Activated naive CD8-positive, alpha-beta T cell treated with anti-CD3 and anti-CD28 coated beads, Interleukin-2, amount 50 U/mL, for 24 hours (primary cell): ENCODE measurements at places on chromosomes 5 and 9.

DNA sequence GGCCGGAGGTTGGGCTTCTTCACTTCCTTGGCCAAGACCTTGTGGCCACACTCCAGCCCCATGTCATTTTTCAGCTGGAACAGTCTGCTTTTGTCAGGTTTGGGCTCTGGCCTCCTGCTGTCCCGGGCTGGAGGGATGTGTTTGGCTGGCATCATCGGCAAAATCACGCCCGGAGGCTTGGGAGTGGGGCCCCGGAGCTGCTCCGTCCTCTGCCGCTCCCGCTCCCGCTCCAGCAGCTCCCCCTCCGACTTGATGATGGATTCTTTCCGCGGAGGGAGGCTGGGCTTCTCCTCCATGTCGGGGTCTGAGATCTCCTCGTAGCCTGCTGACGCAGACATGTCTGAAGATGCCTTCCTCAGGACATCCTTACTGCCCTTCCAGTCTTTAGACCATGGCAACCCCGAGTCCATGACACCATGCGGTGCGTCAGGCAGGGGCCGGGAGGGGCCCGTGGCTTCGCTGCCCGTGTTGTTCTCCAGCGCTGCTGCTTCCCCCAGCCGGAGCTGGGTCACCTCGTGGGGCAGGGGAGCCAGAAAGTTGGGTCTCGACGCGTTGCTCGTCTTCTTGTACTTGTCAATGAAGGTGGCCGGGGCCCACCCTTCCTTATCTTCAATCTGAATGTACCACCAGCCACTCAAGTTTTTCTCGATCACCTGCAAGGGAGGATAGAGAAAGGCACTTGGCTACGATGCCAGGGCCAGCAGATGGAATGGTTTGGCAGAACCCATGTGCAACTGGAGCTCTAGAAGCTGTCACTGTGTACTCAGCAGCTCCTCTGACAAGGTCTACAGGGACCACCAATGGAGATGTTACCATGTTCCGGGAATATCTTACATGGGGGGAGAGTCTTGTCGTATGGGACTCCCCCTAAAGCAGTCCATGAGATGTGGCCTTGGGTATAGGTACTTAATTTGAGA is 56.0 kb upstream of the UBTD2 start:
- DNase-seq, result no peak

DNA sequence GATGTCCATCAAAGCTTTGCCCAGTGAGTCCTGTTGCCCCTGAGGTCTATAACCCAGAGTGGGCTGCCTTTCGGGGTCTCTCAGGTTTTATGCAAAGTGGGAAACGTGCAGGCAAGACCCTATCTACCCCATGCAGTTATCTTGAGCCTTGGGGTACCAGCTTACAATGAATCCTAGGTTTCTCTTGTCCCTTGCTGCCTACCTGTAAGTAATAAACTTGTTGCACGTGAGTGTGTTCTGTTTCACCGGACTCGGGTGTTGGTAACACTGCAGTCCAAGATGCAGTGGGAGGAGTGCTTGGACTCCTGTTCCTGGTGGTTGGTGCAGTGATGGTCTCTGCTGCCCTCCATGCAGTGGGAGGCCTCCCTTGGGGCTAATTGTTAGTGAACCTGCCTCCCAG is 85.6 kb upstream of the ALDH1B1 start:
- no peak for DNase-seq

DNA sequence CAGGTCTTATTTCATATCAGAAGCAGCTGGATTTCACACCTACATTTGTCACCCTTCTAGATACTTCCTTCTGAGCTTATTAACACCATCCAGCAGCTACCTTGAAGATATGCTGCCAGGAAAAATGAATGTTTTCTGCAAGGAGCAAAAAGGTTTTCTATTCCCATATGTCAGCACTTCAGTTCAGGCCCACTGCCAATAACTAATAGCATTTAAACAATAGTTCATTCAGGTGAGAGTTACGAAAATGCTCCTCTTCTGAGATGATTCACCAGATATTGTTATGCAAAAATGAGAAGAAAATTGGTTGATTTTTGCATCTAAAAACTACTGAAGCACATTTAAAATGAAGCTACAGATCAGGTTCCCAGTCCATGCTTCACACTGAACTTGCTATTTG is 56.4 kb upstream of the ISL1 start:
- DNase-seq, result no peak

GRCh38 chr5:135688385-135688784 is 109.6 kb upstream of the CXCL14 start:
- no peak for DNase-seq

DNA sequence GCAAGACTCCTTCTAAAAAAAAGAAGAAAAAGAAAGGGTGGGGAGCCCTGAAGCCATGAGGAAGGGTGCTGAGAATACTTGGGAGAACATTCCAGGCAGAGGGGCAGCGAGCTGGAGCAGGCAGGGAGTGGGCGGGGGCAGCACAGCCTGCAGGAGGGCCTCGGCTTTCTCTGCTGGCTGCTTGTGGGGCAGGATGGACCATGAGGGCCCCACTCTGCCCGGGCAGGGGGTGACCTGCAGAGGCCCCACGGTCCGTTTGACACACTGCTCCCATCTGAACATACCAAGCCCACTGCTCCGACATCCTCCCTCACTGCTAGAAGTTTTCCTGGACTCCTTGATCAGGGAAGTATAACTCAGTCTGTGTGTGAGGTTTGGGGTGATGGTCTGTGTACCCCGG is 11.7 kb upstream of the NUP214 start:
- no peak for DNase-seq

- no peak for DNase-seq
Observed at GRCh38 chr9:136051453-136051836, 43.6 kb downstream of the NACC2 start.

- no peak for DNase-seq
Observed at GRCh38 chr5:118565335-118565971, 422.9 kb downstream of the DTWD2 start.

- peak; percentile 69 for DNase-seq
Observed at GRCh38 chr9:137156567-137157375, 13.1 kb downstream of the LRRC26 start.

DNA sequence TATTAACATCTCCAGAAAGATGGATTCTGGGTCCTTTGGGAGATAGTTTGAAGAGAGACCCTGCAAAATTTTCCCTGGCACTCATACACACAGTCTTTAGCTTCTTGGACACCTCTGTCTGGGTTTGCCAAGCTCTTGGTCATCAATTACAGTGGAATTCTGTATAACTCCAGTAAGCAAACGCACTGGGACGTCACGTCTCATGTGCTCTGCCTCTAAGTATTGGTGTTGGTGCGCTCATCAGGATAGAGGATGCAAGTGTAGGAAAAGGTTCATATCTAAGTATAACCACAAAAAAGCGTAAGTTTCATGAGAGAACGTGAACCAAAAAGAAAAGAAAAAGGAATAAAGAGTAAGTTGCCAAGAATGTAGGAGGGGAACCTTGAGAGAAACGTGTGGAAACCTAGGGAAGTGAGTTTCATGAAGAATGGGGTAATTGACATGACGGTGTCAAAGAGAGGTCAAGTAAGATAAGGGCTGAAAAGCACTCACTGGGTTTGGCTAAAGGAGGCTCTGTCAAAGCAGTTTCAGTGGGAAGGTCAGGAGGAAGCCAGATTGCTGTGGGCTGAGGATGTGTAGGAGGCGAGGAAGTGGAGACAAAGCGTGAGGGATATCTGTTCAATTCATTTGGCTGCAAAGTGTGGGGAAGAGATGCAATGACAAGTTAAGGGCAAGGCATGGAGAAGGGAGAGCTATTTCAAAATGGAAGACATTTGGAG is 92.7 kb downstream of the RAD23B start:
- no peak for DNase-seq

DNA sequence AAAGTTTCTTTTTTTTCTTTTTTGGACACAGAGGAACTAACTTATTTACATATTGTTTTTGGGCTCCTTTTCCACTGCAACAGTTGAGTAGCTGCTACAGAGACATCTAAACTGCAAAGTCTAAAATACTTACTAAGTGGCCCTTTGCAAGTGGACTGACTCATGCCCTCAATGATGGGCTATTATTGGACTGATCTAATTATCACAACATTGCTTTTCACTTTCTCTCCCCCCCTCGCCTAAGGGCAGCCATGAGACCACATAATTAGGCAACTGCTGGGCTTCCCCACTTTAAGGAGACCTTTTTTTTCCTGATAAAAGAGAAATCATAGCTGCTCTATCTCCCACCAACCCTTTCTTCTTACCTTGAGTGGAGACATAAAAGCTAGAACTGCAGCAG is 47.0 kb downstream of the PLK2 start:
- DNase-seq, result no peak

- DNase-seq, result no peak
Observed at GRCh38 chr9:110947491-110948044, 90.7 kb downstream of the LPAR1 start.

- DNase-seq, result no peak
Observed at GRCh38 chr9:135273008-135273407, 185.5 kb downstream of the OLFM1 start.

GRCh38 chr5:135497971-135498636 is 37.7 kb downstream of the NEUROG1 start:
- DNase-seq, result no peak

GRCh38 chr5:45385321-45386058 is 310.7 kb downstream of the HCN1 start:
- no peak for DNase-seq

- no peak for DNase-seq
Observed at GRCh38 chr9:101931756-101932155, 193.3 kb upstream of the GRIN3A start.

DNA sequence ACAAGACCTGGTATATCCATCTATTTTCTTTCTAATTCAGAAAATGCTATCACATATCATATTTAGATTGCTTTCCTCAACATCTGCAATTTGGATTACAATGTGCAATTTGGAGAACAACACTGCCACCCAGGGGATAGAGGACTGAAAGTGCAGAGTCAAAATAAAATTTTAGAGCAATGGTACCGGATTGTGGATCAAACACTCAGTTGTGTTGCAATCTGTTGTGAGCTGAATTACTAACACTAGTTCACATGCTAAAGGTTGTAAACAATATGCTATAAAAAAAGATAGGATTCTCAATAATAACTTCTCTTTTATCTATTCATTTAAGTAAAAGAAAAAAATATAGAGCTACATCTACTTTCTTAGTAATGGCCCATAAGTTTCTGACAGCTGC is 11.9 kb upstream of the SRFBP1 start:
- DNase-seq, result no peak

DNA sequence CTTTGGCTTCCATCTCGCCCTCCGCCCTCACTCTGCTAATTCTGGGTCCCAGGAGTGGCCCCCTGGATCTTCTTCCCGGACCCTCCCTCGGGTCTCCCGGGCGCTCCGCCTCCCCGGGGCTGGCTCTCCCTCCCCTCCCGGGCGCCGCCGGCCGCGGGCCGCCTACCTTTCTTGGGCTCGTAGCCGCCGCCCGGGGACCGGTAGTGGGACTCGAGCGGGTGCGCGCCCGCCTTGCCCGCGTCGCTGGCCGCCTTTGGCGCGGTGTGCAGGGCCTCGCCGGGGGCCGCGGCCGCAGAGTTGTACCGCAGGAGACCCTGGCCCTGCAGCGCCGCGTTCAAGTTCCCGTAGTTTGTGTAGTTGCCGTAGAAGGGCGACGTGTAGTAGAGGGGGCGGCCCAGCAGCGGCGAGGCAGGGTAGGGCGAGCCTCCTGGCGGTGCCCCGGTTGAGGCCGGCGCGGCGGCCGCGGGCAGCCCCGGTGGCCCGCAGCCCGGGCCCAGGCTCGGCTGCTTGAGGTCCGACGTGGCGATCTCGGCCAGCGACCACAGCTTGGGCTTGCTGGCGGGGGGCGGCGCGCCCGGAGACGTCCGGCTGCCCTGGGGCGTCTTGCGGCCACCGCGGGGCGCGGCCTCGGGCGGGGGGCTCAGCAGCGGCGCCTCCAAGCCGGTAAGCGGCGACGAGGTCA is 3.2 kb downstream of the IRX2 start:
- DNase-seq, result no peak

GRCh38 chr5:131254741-131255140 is 9.1 kb upstream of the CDC42SE2 start:
- DNase-seq, result no peak

- no peak for DNase-seq
Observed at GRCh38 chr5:122738088-122738487, 36.8 kb upstream of the SNX2 start.

GRCh38 chr5:80105698-80106439 is 70.7 kb downstream of the THBS4 start:
- DNase-seq, result no peak

DNA sequence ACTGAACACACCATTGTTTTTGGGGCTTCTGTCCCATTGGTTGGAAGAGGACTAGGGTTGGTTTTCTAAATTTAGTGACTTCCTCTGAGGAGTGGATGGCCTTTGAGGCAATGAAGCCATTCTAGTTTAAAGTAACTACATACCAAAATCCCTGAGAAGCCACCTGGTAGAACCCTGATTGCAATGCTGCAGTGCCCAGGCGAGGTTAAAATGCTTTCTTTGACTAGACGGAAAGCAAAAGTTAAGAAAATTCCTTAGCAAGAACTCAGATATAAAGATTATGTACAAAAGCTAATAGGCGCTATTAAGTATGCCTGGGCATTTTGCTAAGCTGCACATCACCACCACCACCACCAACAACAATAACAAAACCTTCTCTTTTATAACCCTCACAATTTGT is 20.6 kb downstream of the GLRX start:
- DNase-seq, result no peak

DNA sequence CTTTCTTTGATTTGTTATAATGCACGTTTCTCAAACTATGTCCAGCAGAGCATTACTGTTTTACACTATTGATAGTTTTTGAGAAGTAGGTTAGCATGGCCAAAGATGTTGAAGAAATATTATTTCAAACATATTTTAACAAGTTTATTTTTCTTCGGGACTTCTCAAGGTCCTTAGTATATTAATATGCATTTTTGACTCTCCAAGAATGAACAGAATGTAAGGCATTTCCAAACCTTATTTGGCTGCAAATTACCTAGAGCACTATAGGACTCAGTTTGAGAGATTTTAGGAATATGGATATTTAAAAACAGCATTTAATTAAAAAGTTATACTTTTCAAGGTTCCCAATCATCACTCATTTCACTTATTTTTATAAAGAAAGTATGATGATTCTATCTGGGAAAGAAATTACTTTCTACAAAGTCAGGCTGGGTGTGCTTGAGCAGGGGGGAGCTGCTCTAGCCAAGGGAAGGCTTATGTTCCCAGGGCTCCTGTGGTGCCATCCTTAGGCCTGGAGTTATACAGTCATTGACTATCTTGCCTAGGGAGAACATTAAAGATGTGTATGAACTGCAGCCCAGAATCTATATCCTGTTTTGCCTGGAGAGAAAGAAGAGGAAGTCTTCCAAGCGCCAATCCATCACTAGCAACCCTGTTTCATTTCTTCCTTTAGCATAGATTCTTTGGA is 27.6 kb upstream of the NREP start:
- no peak for DNase-seq
